ENCODE measurements at places on chromosomes 5 and 9.

DNA sequence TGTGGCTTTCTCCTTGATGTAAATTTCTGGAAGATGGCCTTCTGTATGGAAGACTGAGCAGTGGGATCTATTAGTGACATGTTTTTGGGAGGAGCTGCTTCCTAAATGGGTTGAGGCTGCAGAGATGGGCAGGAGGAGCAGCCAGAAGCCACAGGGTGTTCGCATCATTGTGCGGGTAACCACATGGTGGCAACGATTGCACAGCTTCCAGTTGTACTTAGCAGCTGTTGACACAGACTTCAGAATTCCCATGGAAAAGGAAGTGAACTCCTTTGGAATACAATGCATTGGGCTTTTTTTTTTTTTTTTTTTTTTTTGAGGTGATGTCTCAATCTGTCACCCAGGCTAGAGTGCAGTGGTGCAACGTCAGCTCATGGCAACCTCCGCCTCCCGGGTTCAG, 297.3 kb downstream of the NR3C1 start:
- DNase-seq = peak; percentile 71

- DNase-seq = no peak
These were observed 77.1 kb downstream of the BAAT start for GRCh38 chr9:101307524-101308213.

- no peak for DNase-seq
These were observed 46.5 kb downstream of the LRSAM1 start for GRCh38 chr9:127497656-127498290.

DNA sequence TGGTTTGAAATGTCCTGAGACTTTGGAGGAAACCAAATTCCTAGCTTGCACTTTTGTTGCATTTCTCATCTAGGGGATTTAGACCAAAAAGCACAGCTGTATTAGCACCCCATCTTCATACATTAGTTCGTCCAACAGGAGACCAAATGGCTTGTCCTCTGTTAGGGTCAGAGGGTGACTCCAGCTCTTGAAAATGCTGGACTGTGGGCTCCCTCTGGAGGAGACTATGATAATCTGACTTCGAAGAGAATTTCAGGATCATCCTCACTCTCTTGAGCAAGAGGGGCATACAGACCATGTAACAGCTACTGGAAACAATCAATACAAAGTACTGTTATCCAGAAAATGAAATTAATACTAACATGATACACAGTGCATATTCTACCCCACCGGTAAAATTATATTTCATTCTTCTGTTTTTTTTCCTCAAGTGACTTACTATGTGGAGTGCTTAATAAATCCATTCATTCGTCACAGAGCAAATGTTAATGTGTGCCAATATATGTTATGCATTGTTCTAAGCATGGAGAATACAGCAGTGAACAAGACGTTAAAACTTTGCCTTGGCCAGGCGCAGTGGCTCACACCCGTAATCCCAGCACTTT, 63.7 kb upstream of the PPP2CA start:
- peak; percentile 88 for DNase-seq

DNA sequence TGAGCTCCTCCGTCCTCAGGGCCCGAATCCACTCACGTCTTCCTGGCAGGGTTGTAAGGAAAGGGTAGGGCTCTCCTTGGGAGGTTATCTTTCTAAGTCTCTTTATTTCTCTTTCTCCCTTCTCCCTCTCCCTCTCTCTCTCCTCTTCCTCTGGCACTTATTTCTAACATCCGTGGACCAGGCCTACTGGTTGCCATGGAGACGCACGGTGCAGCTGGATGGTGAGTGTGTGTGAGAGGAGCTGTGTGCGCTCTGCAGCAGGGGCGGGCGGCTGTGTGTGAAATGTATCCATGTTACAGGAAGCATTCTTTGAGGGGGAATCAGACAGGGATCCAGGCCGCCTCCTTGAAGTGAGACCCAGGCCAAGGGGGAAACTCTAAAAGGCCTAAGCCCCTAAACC, 32.2 kb downstream of the PCDH1 start:
- DNase-seq = peak; percentile 25

- no peak for DNase-seq
These were observed 41.7 kb downstream of the UNC5A start for GRCh38 chr5:176851871-176852658.
